ENCODE measurements at places on chromosomes 3 and 15.

GRCh38 chr15:28915935-28916334 lies 30.2 kb downstream of the APBA2 start:
- no peak for DNase-seq

DNA sequence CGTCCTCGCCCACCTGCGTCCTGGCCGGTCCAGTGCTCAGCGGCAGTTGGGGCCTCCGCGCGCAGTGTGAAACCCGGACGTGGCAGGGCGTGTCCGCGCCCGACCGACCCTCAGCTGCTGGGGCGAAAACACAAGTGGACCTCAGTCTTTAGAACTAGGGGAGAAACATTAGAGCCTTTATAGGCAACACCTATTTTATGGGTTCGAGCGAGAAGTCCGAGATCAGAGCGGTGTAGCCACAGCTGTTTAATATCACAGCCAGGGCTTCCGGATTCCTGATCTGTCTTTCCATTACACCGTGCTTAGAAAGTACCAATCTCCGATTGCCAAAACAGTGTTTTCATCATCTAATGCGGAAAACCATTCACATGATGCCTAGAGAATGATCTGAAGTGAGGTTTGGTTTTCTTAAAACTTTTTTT lies 506 bp downstream of the RAD51 start:
- DNase-seq: no peak

DNA sequence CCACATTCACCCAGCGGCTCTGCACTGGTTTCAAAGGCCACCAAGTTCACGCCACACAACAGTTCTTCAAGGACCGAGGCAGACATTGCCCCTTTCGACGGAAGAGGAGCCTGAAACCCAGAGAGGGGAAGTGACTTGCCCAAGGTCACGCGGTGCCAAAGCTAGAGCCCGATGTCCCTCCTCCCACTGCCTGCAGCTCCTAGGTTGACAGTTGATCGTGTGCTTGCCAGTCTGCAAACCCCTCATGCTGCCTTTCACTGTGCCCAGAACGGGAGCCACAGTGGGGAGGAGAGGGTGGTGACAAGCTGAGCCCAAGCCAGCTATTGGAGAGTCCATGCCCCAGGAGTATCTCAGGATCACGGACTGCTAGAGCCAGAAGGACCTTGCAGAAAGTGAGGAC lies 230.9 kb downstream of the XXYLT1 start:
- DNase-seq: no peak

- no peak for DNase-seq
Measured at GRCh38 chr15:66798426-66799061, 96.5 kb downstream of the SMAD6 start.

GRCh38 chr3:143998266-143998665 lies 26.6 kb downstream of the DIPK2A start:
- DNase-seq: no peak

GRCh38 chr3:121998611-121999473 lies 23.2 kb downstream of the ILDR1 start:
- DNase-seq: no peak

- DNase-seq: no peak
Measured at GRCh38 chr3:34213478-34213877, 415.0 kb downstream of the PDCD6IP start.

GRCh38 chr15:77019521-77020331 lies 24.8 kb downstream of the PSTPIP1 start:
- no peak for DNase-seq

GRCh38 chr3:193782747-193783146 lies 189.7 kb downstream of the OPA1 start:
- no peak for DNase-seq

GRCh38 chr3:17261627-17262369 lies 377.0 kb downstream of the PLCL2 start:
- DNase-seq: no peak

GRCh38 chr3:197447057-197447456 lies 108.7 kb downstream of the BDH1 start:
- no peak for DNase-seq

DNA sequence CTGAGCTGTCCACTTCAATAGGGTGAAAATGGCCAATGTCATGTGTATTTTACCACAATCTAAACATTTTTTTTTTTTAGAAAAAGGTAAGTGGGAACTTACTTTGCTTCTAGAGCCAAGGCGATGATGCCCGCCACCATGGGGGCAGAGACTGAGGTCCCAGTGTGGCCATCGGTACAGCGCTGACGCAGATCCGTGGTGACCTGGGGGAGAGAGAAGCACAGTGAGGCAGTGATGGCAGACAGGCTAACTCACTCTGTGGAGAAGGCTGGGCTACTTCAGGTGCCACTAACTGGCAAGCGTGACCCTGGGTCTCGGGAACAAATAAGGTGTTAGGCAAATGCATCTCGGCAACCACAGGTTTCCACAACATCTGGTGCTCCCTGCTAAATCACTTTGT lies 94.3 kb upstream of the SNRPA1 start:
- no peak for DNase-seq

DNA sequence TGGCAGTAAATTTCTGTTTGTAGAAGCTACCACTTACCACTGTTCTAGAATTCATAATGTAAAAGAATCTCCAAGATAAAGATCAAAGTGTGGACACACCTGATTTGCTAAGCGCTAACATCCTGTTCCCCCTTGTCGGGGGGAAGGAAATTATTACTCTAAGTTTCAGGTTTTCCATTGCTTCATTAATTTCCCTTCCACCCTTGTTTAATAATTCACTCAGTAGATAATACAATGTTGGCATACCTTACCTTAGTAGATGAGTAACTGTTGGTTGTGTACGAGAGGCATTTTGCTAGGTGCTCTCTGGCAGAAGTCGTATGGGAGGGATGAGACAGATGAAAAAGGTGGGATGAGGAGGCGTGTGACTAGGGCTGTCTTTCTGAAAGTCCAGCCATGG lies 641.2 kb upstream of the ARRDC4 start:
- no peak for DNase-seq

- no peak for DNase-seq
Measured at GRCh38 chr15:97684249-97684648, 276.3 kb upstream of the ARRDC4 start.

- DNase-seq: no peak
Measured at GRCh38 chr3:37625051-37625450, 236.6 kb upstream of the CTDSPL start.

DNA sequence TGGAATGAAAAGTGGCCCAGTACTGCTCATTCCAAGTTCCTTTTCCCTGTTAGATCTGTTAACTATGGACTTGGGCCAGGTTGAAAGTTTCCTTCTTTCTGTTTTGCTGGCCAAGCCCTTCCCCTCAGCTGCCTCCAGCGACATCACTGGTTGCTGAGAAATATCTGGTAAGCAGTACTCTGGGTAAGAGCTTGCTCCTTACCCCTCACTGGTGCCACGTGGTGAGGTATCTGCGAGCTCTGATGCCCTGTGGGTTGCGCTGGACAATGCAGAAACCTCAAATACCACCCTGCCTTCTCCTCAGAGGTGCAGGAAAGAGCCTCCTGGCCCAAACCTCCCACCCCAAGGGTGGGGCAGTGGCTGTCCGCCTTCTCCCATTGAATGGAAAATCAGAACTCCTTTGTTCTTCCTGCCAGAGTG lies 42.9 kb upstream of the APH1B start:
- no peak for DNase-seq

DNA sequence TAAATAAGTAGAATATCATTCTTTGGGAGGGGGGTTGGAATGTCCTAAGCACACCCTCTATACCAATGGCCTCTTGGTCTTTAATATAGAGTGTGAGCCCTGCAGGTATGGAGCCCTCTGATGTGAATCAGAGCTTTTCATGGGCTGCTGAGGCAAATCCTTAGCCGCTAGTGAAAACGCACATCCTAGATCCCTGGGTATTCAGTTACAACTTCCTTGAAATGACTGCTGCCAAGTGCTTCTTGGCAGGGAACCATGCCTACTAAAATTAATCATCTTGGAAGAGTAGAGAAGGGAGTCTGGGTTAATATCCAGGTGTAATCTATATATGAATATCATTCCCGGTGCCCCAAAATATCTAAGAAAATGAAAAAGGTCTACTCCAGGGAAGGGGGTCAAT lies 109.1 kb downstream of the POLQ start:
- no peak for DNase-seq

- DNase-seq: no peak
Measured at GRCh38 chr3:149339931-149340309, 6.5 kb upstream of the TM4SF18 start.

DNA sequence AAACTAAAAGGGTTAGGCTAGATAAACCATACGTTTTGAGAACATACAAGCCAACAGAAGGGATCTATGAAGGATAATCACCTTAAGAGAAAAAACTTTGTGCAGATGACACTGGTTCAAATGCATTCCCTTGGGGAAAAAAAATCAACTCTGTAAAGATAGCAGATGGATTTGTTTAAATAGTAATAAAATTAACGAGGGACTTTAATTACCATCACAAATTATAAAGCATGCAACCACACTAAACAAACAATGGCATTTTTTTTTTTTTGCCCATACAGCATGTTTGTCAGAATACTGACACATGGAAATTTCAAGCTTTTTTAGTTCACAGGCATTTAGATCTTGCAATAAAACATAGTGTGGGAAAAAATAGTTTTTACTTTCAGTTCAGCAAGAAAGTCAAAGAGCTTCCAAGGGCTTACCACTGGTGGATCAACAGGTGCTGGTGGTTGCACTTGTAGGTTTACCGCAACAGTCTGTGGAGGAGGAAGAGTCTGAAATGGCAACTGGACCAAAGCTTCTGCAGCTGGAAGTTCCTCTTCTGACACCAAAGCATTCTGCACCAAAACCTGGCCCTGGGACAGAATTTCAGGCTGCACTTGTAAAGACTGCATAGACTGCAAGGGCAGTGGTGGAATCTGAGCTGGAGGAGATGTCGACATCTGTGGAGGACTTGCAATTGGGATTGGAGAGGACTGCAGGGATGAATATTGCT lies 53.1 kb downstream of the PHC3 start:
- DNase-seq: no peak

- no peak for DNase-seq
Measured at GRCh38 chr15:75725006-75725718, 12.5 kb upstream of the CSPG4 start.

GRCh38 chr3:125645616-125646015 lies 50.3 kb upstream of the OSBPL11 start:
- no peak for DNase-seq

DNA sequence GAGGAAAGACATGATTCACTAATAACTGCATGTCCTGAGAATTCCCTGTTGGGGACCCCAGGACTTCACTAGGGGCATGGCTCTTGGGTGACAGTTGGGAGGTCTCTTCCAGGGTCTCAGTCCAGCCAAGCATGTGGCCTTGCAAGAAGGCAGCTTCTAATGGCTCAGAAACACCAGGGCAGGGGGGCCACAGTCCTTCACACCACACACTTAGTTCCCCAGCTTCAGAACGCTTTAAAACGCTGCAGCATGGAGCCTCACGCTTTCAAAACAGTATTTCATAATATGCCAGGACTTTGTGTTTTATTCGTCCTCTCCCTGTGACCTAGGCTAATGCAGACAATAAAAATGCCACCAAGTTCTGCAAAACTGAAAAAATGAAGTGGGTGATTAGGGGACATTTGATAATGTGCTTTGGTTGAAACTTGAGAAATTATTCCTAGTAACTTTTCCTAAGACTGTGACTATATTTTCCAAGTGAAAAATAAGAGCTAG lies 48.4 kb upstream of the LIMD1 start:
- DNase-seq: no peak

DNA sequence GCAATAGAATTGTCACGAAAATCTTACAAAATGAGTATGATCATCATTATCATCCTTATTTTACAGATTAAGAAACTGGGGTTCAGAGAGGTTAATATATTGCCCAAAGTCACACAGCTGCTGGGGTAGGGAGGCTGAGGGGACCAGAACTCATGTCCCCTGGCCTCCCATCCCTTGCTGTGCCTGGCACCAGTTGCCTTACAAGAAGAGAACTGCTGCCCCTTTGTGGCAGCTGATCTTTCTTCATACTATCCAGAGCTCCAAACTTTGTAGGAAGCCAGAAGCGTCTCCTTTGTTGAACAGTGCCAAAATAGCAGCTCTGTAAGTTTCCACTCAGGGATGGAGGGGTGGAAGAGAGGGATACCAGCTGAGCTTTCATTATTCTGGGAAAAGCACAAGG lies 236.8 kb upstream of the TBC1D5 start:
- no peak for DNase-seq

Measured in stimulated activated CD8-positive, alpha-beta memory T cell treated with anti-CD3 and anti-CD28 coated beads, Interleukin-15, amount 100 ng/mL, for 24 hours (primary cell).